ENCODE measurements at places on chromosomes 5 and 9. TPM values are rescaled to one million over a fixed set of nuclear protein-coding genes. Genes with fewer than 3 reads are reported as not detected.

GFRA3 gene
- total RNA-seq, result 0.72 TPM

AGXT2 gene
- 0.16 TPM for total RNA-seq

- DNase-seq, result no peak
- no peak overlapping the region for H3K4me3 ChIP-seq
- H3K27ac ChIP-seq, result no peak overlapping the region
- no peaks in the 10 kb centered on the region for H3K27me3 ChIP-seq
These were observed 233.2 kb upstream of the RASEF start for GRCh38 chr9:83296123-83296522.

- no peak overlapping the region for H3K27ac ChIP-seq
- no peaks in the 10 kb centered on the region for H3K4me1 ChIP-seq
- no peak for DNase-seq
- H3K4me3 ChIP-seq, result no peak overlapping the region
- H3K27me3 ChIP-seq, result no peaks in the 10 kb centered on the region
- H3K36me3 ChIP-seq, result no peaks in the 10 kb centered on the region
These were observed 808.4 kb downstream of the CDH18 start for GRCh38 chr5:19179571-19179970.

GRCh38 chr5:4230786-4231641, 635.4 kb downstream of the IRX1 start:
- no peak overlapping the region for H3K27ac ChIP-seq
- no peak for DNase-seq
- H3K4me1 ChIP-seq, result no peaks in the 10 kb centered on the region
- no peak overlapping the region for H3K4me3 ChIP-seq
- no peaks in the 10 kb centered on the region for H3K36me3 ChIP-seq

DNA sequence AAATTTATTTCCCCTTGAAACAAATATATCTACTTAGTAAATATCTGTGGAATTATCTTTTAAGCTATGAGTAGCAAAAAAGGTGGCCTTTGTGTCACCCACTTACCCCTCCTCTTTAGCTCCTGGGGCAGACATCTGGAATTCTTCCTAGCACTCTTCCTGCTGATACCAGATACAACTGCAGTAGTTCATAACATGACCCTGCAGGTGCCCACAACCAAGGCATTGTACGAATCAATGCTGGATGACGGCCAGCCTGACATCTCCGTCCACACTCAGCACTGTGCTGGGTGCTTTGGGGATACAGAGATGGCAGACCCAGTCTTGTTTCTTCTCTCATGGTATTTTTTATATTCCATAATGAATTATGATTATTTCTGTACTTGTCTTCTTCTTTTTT, 152.3 kb downstream of the GOLPH3 start:
- no peaks in the 10 kb centered on the region for H3K36me3 ChIP-seq
- H3K4me1 ChIP-seq, result no peaks in the 10 kb centered on the region
- H3K27ac ChIP-seq, result no peak overlapping the region
- H3K4me3 ChIP-seq, result no peak overlapping the region

- H3K27ac ChIP-seq, result peak overlapping the region; percentile 76
- no peak overlapping the region for H3K4me3 ChIP-seq
- H3K4me1 ChIP-seq, result no peaks in the 10 kb centered on the region
- H3K36me3 ChIP-seq, result no peaks in the 10 kb centered on the region
- no peak for DNase-seq
These were observed 179.7 kb downstream of the PIK3R1 start for GRCh38 chr5:68395302-68395701.

GRCh38 chr9:94083384-94083783, 880 bp upstream of the PTPDC1 start:
- H3K4me3 ChIP-seq, result no peak overlapping the region
- H3K4me1 ChIP-seq, result no peaks in the 10 kb centered on the region
- H3K36me3 ChIP-seq, result no peaks in the 10 kb centered on the region
- H3K27ac ChIP-seq, result no peak overlapping the region
- DNase-seq, result no peak

DNA sequence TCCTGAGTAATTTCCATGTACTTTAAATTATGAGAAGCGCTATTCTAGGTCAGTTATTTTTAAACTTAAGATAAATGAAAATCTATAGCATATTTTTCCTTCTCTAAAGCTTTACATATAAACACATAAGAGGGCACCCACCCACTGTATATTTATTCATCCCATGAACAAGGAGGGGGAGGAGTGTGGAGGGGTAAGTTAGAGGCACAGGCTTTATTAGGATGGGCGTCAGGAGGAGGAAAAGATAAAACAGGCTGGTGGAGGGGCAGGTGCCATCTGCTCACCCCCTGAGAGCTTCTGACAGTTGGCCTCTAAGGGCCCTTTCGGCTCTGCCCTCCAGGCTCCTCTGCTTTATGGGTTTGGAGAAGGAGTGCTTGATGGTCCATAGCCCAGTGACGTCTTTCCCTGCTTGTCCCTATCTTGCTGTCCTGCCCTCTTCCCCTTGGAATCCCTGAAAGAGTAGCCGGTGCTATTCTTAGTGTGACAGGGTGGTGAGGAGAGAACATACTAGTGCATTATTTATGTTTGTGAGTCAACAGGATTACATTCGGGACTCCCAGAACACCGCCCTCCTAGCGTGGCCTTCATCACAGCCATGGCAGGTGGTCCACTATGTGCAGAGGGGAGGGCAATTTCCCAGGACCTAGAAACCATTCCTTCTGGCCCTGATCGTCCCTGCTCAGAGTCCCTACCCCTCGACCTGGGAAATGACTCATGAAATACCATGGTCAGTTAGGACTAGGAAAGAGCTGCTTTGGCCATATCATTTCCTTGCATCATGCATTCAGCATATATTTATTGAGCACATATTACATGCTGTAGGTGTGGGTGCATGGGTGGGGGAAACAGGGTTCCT, 7.9 kb upstream of the SYNPO start:
- H3K4me3 ChIP-seq, result no peak overlapping the region
- DNase-seq, result no peak
- no peak overlapping the region for H3K27ac ChIP-seq
- no peaks in the 10 kb centered on the region for H3K4me1 ChIP-seq

FAM151B gene
- 2.4 TPM for total RNA-seq

ENDOG gene
- total RNA-seq, result 59.5 TPM

GABRA1 gene
- not detected for total RNA-seq

DNA sequence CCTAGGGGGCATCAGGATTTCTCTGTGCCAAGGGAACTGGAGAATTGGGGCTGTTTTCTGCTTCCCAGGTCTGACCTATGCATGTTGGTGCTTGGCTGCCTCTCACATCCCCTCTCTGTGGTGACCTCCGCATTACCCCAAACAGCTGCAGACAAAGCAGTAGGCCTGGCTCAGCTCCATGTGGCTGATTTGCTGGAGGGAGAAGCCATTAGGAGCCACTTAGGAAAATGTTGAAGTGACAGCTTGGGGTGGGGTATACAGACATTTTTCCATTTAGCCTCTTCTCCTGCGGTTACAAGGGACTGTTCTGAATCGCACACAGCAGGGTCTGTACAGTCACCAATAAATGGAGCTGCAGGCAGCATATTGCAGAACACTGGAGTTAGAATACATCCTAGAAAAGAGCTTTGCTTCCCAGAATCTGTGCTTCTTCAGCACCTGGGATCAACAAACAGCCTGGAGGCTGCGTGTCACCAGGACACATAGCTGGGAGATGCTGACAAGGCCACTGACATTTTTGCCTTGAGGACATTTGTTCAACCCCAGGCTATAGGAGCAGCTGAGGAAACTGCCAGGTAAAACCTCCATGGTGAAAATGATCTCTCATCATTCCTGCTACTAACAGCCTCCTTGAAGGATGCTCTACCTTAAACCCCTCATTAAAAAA, 335.3 kb downstream of the DIRAS2 start:
- DNase-seq, result no peak
- H3K27me3 ChIP-seq, result no peaks in the 10 kb centered on the region
- H3K4me3 ChIP-seq, result no peak overlapping the region
- H3K27ac ChIP-seq, result no peak overlapping the region
- H3K36me3 ChIP-seq, result no peaks in the 10 kb centered on the region

Measured in colonic mucosa (tissue), 4 donors.